CD4-positive, alpha-beta T cell treated with Interferon alpha-2 for 1 hour (primary cell): ENCODE measurements at places on chromosomes 16 and 17.

DNA sequence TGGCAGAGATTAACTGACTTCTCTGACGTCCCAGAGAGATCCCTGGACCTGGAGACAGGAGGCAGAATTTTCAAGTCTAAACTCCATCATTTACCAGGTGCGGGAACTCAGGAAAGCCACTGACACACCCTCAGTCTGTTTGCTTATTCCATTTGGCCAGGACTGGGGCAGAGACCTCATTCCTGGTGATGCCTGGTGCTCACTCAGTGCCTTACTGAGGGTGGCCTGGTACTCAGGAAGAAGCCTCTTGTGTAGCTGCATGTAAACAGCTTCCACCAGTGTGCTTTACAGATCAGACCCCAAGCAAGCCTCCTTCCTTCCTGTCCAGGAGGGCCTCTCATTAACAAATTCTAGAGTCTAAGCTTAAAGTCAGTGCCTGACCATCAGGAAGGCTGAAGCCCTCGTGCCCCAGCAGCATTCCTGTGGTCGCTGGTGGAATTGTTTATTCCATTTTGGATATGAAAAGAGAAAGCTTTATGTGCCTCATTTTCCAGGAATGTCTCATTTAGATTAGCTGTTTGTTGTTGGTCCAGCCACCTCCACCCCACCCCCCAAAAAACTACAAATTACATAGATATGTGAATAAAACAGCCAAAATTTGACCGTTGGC lies 236.1 kb upstream of the CDH5 start:
- no peak for DNase-seq

GRCh38 chr16:58882292-58882691 lies 148.2 kb upstream of the GOT2 start:
- DNase-seq, result peak; percentile 3

DNA sequence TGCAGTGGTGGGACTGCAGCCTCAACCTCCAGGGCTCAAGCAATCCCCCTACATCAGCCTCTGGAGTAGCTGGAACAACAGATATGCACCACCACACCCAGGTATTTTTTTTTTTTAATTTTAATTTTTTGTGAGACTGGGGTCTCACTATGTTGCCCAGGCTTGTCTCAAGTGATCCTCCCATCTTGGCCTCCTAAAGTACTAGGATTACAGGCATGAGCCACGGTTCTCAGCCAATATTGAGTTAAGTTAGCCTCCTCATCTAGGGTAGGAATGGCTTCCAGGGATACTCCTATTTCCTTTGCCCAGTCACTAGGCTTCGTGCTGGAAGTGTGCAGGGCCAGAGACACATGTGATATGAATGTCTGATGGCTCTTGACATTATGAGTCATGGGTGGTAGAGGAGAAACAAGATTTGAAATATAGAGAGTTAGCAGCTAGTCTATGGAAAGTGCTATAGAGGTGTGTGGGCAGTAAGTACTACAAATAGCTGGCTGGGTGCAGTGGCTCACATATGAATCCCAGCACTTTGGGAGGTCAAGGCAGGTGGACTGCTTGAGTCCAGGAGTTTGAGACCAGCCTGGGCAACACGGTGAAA lies 8.0 kb upstream of the HES7 start:
- DNase-seq, result no peak

DNA sequence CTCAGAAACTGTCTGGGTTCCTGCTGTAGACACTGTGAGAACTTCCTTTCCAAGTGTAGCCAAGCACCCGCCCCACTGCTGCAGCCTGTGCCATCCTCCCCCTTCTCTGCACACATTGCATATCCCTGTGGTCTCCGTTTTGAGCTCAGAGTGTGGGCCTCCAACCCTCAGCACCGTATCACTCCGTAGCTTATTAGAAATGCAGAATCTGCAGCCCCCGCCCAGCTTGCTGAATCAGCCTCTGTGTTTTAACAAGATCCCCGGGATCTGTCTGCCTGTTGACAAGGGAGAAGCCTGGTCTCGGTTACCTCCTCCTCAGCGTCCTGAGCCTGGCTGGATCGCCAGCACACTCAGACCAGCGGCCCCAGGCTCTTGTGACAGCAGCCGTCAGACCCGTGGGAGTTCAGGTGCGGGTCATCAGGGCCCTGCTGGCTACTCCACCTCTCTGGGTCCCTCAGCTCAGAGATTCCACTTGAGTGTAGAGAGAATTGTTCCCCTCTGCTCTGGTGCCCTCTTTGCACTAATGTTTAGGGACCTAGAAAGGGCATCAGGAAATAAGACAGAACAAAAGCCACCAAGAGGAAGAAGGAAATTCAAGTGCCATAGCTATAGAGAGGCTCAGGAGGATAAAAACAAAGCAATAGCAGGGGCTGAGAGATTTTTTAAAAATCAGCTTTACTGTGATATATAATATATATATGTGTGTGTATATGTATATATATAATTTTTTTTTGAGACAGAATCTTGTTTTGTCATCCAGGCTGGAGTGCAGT lies 92.3 kb downstream of the PITPNC1 start:
- no peak for DNase-seq

DNA sequence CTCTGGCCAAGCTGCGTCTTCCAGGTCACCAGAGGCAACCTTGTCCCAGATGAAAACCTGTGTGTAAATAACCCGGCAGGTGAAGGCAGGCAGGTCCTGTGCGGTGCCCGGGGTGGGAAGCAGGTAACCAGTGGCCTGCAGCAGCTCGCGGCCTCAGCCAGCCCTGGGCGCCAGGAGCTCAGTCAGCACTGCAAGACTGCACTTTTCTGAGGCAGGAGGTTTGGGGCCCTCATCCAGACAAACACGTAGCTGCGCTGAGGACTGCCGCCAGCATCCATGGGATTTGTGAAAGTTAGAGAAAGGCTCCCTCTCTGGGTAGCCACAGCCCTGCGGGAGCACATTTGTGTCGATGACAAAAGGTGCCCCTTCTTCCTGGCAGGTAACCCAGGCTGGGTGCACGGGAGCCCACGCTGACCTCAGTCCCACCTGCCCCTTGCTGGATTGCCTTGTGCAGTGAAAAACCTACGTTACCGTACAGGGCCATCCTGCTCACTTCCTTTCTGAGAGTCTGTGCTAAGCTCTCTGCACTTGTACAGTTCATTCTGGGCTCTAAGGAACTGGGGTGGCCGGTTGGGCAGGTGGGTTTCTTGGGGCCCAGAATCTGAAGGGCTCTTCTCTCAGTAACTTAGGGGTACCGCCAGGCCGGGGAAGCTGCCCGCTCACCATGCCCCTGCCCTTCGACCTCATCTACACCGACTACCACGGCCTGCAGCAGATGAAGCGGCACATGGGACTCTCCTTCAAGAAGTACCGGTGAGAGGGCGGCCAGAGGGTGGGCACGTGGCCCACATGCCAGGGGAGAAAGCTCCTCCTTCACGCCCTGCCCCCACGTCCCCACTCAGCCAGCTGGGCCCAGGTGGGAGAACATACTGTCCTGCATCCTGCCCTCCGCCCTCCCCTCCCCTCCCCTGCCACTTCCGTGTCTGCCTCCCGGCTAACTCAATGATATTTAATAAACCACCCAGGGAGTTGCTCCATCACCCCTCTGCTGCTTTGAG lies 56.4 kb downstream of the MGAT5B start:
- DNase-seq, result no peak

DNA sequence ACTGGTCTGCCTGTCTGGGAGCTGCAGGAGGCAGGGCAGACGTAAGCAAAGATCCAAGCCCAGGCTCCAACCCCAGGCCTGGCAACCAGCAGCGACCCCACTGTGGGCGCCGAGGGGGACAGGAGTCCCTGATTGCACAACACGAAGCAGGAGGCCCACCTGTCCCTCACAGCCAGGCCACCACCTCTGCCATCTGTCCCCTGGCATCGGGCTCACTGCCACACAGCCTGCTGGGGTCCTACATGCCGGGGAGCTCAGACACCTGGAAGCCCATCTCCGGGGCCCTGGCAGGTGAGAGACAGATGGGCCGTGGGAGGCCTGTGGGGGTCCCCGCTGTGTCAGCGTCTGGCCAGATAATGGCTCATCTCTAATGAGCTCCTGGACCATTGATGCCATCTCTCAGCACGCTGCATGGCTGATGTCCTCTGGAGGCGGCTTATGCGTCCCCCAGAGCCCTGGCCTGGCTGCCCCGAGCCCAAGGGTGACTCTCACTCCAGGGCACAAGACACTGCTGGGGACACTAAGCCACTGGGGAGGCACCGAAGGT lies 11.3 kb upstream of the RASD1 start:
- no peak for DNase-seq

DNA sequence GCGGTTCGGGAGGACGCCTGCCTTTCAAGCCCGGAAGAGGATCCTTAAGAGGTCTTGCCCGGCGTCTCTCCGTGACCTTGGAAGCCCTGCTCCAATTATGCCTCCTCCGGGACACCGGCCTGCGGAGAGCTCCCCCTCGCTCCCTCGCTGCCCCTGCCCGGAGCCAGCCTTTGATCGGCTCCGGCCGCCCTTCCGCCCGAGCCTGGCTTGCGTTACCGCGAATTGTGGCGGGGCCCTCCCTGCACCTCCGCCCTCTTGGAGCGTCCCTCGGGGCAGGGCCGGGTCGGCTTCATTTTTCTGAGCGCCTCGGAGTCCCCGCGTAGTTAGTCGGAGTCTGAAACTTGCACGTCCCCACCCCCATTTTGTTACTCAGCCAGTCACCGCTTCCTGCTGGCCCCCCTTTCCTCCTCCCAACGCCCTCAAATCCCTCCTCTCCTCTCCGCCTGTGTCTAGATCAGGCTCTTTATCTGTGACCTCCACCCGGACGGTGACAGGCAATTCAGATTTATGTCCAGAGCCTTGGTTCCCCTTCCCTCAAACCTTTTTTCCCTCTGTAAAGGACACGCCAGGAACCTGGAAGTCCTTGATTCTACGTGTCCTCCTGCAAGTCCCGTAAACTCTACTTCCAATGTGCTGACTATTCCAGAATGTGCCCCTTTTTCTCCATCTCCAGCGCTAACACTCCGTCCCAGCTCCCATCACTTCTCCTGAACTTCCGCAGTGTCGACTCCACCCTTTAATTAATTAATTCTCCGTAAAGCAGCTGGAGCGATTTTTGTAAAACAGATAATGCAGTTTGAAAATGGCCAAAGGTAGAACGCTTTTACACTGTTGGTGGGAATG lies 569 bp upstream of the RABEP2 start:
- DNase-seq, result peak; percentile 83

GRCh38 chr16:28846933-28847273 lies 755 bp upstream of the TUFM start:
- DNase-seq, result no peak

DNA sequence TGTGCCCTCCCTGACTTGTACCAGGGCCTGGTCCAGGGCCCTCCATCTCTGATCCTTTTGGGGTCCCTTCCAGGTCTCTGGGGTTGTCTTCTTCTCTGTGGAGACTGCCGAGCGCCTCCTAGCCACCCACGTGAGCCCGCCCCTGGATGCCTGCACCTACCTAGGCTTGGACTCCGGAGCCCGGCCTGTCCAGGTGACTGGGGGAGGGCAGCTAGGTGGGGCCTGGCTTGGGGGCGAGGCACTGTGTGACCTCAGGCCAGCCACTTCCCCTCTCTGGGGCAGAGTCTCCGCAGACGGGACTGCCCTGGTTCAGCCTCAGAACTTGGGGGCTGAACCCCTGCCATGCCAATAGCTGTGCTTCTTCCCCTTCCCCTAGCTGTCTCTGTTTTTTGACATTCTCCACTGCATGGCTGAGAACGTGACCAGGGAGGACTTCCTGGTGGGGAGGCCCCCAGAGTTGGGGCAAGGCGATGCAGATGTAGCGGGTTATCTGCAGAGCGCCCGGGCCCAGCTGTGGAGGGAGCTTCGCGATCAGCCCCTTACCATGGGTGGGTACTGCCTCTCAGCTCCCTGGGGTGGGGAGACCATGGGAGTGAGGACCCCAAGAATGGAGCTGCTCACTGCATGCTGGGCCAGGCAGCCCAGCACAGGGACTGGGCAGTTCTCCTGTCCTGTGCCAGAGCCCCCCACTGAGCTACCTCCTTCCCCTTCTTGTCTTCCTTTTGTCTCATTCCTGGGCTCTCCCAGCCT lies 14.6 kb downstream of the FCSK start:
- DNase-seq, result no peak

- DNase-seq, result no peak
Observed at GRCh38 chr17:66351033-66351432, 48.6 kb downstream of the PRKCA start.

GRCh38 chr17:61130330-61130729 lies 269.3 kb upstream of the TBX2 start:
- no peak for DNase-seq

DNA sequence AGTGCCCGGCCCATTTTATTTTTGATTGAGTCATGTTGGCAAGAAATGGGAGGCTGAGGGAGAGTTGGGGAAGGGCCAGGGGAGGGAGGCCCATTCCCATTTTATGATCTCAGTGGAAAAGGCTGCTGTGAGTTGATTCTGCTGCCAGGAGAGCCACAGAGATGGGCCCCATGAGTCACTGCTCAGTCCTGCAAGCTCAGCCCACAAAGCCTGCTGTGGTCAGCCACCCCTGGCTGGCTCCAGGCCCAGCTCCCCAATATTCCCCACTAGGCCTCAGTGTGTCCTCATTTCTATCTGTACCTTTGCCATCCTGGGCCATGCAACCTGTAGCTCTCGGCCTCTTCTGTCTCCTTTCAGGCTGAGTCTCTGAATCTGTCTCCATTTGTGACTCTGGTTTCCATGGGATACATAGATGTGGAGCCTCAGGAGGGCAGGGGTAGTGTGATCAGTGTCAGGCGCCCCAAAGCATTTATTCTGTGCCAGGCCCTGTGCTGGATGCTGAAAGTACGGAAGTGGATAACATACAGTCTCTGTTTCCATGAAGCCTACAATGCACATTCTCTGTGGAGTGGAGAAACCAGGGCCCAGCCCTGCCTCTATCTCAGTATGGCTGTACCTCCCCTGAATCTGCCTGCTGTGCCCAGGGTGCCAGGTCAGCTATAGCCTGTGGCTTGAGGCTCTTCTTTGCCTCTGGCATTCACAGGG lies 1.9 kb upstream of the PLEKHG4 start:
- DNase-seq, result no peak

DNA sequence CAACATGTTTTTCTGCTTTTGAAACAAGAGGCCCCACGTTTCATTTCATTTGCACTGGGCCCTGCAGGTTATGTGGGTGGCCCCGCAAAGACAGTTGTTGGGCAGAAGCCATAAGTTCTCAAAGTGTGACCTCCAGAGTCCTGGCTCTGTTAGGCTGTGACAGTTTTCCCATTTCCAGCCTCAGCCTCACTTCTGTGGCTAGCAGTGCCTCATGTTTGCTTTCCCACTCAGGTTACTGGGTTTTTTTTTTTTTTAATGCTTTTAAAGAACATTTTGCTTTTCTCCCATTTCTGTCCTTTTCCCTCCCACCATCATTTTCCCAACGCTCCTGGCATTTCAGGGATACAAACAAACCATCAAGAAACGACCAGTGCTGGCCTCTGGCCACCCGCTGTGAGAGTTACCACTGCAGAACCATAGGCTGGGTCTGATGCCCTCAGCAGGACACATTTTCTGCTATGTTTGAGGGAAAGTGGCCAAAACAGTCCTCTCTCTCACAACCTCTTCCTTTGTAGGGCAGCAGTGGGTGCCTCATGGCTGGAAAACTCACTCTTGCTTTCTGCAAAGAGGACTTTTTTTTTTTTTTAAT lies 159.0 kb upstream of the MPHOSPH6 start:
- DNase-seq, result no peak
